ENCODE measurements at places on chromosomes 5 and 9. TPM values are rescaled to one million over a fixed set of nuclear protein-coding genes. Genes with fewer than 3 reads are reported as not detected.

The DRD1 gene
- not detected for polyA plus RNA-seq

DNA sequence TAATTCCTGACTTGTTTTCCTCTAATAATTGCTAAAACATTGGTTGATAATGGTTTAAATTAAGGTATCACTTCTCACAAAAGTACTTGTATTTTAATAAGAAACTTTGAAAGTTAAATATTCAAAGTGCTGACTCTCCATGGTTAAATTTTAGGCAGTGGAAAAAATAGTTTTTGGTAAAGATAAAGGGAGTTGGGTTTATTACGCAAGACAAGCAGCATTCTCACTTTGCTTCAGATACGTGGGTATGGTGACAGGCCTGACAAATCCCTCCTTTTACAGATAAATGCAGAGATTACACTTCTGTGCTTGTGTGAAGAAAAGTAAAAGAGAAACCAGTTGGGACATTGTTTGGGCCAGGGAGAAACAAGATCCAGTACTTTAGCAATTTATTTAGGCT is 14.5 kb upstream of the FAM170A start:
- DNase-seq, result no peak

DNA sequence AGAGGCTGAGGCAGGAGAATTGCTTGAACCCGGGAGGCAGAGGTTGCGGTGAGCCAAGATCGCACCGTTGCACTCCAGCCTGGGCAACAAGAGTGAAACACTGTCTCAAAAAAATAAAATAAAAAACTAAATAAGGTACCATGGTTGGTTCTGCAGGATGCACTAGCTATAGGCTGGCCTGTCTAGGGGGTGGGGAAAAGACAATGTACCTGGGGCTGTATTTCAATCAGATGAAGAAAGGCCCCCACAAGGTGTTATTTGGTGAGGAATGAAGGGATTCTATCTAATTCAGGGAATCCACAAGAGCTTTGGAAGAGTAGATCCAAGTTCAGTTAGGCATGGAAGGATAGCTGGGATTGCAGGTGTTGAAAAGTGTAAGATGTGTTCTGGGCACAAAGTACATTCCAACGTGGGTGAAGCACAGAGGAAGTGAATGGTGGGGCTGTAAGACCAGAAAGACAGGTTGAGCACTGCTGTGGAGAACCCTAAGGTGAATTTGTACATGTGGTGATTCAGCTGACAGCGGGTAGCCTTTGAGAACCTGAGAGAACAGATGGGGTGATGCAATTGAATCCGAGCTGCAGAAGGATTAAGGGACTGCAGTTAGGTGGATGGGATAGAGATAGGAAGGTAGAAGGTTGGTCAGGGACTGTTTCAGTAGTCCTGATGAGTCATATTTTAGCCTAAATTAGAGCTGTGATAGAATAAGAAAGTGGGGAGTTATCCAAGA is 71.8 kb downstream of the CAST start:
- DNase-seq, result no peak

DNA sequence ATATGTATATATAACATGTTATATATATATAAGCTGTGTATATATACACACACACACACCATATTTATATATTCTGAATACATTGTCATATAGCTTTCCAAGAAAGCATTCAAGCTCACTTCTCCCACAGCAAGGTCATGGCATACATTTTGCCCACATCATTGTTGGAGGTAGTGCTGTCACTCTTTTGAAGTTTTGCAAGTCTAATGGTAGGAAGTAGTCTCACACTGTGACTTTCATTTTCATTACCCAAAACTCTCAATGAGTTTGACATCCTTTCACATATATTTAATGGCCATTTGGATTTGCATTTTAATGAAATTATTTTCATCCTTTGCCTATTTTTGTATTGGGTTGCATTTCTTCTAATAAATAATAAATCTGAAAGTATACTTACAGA is 59.8 kb upstream of the COX7C start:
- DNase-seq, result no peak

- no peak for DNase-seq
Observed at GRCh38 chr5:110517396-110517795, 209.1 kb downstream of the TMEM232 start.

All from B cell (primary cell).